Activated CD4-positive, alpha-beta T cell treated with anti-CD3 and anti-CD28 coated beads, Interleukin-2, amount 50 U/mL, for 1 hour (primary cell): ENCODE measurements at places on chromosomes 6 and 20.

DNA sequence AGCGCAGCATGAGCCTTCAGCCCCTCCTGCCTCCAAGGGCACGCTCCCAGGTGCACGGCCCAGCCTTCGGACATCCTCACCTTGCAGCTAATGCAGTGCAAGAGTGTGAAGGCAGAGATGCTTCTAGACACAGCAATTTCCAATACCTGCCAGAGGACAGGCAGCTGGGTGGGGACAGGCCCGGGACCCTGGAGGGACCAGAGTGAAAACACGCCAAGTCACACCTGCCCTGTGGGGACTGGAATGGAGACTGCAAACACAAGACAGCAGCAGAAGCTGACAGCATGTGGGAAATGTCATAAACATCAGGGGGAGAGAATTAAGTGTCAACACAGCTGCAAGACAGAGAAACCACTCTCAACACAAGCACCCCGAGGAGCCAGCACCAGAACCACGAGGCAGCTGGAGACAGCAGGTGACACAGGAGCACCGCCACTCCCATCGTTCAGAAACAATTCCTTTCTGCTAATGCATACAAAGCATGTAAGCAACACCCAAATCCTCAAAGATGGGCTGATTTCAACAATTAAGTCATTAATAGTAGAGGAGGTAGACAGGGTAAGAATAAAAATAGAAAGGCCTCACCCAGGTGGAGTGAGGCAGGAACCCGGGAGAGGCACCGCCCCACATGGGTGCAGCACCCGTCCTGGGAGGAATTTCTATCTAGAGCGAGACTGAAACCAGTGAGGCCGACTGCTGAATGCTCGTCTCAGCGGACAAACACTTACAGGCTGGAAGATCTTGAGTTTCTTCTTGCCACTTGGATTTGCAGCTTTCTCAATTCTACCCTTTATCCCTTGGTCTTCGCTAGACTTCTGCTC is 17.1 kb downstream of the DIDO1 start:
- no peak for DNase-seq

DNA sequence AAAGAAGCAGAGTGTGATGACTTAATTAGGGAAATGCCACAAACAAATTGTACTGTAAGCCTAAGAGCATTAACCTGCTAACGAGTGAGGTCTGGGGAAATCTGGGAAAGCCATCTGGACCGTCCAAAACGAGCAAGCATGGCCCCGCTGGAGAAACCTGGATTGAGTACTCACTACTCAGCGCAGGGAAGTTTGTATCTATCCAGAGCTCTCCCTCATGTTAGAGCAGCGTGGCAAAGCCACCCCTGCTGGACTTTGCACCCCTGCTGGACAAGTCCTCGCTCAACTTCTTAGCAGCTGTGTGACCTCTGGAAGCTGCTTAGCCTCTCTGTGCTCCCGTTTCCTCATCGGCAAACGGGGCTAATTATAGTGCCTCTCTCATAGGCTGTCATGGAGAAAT is 37.3 kb downstream of the PSMG4 start:
- DNase-seq, result no peak

DNA sequence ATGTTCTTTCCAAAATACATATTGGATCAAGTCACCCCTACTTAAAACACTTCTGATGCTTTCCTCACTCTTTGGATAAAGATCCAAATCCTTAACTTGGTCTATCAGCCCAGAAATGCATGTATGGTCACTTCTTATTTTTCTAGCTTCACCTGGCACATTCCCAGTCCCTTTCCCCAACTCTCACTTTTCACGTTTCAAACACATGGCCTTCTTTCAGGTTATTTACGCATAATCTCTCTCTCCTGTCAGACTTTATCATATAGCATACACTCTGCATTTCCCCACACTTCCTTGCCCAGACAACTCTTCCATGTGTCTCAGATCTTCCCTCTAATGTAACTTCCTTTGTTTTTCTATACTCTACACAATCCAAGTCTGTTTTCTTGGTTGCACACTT is 12.8 kb downstream of the PHIP start:
- no peak for DNase-seq

DNA sequence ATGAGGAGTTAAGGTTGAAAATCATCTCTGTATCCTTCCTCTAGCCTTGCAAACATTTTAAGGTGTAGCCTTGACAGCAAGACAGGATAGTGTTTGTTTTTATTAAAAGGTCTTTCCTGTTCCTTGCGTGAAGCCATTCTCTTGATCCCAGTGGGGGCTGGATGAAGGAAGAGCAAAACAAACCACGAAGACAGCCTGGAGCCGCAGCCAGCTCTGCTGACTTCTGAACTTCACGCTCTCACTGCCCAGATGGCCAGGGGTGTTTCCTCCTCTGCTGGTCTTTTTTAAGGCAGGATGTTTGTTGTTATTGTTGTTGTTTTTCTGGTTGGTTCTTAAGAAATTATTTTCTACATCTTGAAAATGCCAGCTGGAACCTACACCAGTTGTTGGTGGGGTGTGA is 156.4 kb downstream of the MTHFD1L start:
- DNase-seq, result no peak

DNA sequence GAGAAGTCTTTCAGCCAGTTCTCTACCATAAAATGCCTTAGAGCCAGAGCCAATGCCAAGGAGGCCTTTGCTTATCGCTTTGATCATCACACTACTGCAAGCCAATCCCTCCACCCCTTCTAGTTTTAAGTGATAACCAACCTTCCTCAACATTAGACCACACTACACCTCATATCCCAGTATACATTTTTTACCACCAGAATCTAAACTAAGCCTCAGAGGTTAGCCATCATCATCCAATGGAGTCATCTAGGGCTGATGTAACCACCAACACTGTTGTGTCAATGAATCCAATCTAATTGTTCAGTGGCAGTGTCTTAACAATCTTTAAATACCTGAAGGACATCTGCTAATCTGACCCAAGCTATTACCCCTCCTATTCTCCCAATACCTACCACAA is 6.4 kb downstream of the ZUP1 start:
- DNase-seq, result no peak

DNA sequence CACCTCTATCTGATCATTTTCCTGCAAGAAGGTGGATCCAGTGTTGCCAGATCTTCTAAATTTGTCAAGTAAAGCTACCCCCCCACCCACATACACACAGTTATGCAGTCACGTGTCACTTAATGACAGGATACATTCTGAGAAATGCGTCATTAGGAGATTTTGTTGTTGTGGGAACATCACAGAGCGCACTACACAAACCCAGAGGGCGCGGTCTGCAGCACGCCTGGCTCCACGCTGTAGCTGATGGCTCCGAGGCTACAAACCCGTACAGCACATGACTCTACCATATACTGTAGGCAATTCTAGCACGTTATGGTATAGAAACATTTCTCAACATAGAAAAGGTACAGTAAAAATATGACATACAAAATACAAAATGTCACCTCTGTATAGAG is 126.9 kb downstream of the SYCP2 start:
- no peak for DNase-seq

GRCh38 chr6:168956884-168957730 is 296.5 kb downstream of the THBS2 start:
- DNase-seq, result peak; percentile 44

DNA sequence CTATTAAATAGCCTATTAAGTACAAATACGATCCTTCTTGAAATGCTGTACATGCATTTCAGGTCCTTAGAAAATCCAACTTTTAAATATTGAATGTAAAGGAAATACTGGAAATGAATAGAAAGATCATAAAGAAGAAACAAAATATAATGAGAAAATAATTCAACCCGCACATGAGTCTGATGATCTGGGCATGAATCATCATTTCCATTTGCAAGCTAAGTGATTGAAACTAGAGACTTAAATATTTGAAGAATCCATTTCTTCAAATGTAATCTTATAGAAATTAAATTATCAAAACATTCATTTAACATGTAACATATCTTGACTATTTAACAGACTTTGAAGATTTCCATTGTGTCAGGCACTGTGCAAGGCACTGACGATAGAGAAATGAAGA is 977.0 kb downstream of the TFAP2A start:
- no peak for DNase-seq

DNA sequence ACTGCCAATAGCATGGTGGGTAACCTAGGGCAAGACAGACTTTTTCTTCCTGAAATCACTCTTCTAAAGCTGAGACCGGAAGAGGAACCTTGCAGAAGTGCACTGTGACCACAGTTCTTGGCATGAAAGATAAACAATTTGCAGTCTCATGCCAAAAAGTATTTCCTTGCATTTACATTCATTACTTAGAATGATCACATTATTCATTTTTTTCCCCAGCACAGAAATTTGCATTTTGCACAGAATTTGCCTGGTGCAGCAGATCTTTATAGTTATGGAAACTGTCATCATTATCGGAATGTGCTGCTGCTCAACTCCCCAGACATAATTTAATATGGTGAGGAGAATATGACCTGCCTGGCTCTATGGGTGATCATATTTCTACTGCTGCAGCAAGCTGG is 42.2 kb upstream of the EDN3 start:
- DNase-seq, result no peak

- DNase-seq, result no peak
These were observed 265.3 kb downstream of the DHX35 start for GRCh38 chr20:39227416-39227815.

DNA sequence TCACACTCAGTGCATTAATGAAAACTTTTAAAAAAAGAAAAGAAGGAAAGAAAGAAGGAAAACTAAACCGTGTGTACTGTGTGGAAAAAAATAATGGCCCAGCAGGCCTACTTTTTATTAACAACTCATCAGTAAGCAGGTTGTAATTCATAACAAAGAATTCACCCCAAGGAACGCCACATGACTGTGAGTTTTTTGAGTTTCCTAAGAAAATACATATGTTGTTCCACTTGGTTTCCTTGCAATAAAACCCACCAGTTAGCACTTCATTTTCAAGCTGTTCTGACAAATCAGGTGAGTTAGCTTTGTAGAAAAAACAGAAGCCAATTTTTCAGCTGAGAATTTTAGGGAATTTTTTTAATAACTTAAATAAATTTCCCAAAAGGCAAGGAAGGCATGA is 259.3 kb upstream of the TBX18 start:
- DNase-seq, result no peak

DNA sequence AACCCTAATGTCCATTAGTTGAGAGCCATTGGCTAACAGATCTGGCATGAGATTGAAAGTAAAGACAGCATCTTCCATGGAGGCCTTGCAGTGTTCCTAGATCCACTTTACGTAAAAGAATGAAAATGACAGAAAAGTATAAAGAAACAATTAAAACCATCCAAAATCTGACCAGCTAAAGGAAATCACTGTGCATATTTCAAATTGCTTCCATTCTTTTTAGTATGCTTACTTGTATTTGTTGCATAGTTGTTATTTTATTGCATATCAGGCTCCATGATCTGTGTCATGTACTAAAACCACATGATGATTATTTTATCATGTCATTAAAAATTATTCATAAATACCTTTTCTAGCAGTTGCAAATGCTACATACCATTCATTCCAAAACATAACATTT is 67.9 kb downstream of the GCLC start:
- DNase-seq, result no peak

DNA sequence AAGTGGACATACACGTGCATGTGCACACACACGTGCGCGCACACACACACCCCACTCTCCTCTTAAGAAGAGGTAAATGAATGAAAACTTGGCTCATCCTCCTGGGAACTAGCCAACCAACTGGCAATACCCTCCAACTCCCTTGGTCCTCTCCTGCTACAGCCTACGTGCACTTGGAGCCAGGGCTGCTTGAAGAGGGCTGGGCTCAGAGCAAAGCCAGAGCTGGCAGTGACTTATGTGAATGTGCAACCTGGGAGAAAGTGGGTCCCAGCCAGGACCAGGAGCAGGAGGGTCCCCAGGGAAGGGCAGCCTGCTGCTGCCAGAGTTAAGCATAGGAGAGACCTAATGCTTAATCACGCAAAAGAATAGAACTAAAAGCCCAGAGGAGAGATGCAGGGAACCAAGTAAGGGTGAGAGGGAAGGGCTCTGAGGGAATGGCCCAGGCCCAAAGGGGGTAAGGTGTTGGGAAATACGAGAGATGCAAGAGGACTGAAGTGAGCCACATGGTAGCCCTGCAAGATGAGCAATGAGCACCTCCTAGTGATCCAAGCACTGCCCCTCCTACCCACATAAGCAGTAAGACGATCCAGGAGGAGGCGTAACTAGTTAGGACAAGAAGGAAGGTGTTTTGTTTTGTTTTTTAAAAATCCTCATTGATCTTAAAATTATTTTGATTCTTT is 24.7 kb downstream of the TRAF3IP2 start:
- DNase-seq, result no peak

- DNase-seq, result no peak
These were observed 36.1 kb upstream of the CHD6 start for GRCh38 chr20:41654292-41654691.

DNA sequence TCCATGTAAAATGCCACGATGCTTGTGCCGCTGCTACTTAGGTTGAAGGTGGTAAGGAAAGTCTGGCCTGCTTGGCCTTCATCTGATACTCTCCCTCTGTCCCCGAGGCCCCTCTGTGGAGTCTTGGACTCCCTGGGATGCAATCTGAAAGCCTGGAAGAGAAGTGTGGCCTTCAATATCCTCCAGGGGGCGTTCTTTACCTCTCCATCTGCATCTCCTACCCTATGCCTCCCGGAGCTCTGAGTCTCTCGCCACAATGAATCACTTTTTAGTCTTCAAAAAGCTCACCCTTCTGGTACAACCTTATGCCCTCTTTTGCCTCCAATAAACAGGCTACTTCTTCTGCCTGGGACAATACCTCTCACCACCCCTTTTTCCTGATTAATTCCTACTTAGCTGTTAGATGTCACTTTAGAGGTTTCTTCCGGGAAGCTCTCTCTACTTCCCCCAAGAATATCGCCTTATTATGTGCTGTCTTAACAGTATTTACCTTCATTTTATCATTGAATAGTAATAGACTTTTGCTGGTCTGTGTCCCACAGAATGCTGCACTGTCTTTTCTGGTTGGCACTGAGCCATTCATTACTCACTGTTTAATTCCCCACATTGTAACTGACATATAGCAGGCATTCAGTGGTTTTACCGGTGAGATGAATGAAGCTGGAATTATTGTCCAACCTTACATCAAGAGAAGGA is 13.9 kb upstream of the ATG5 start:
- DNase-seq, result peak; percentile 24

DNA sequence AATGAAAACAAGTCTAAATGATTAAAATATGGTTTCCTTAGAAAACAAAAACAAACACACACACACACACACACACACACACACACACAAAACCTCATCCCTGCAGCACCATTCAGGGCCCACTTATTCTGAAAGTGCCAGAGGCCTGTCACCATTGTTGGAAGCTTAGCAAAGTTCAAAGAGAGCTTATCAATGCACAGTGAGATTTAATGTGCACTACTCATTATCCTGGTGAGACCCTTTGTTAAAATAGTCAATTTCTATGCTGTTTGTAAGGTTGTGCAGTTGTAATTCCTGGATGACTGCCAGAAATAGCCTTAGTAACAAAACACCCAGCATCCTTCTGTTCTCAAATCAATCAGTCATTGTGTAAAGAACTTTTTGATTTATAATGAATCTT is 482.9 kb downstream of the GRIK2 start:
- no peak for DNase-seq

DNA sequence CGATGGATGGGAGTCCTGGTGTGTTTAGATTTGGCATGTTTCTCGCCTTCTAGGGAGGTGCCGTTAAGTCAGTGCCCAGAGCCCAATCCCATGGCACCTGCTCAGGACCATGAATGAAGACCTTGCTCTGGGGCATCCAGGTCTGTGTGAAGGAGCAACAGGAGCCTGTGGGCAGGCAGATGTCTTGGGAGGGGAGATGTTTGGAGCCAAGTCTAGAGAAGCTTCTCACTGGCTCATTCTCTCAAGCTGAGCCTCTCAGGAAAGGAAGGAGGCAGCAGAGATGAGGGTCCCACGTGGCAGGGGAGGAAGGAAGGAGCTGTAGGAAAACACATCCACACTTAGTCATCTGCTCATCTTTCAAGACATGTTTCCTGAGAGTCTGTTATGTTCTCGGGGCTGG is 9.5 kb upstream of the SIRPB1 start:
- DNase-seq, result no peak
